ENCODE measurements at places on chromosomes 6 and 20. TPM values are rescaled to one million over a fixed set of nuclear protein-coding genes. Genes with fewer than 3 reads are reported as not detected.

DNA sequence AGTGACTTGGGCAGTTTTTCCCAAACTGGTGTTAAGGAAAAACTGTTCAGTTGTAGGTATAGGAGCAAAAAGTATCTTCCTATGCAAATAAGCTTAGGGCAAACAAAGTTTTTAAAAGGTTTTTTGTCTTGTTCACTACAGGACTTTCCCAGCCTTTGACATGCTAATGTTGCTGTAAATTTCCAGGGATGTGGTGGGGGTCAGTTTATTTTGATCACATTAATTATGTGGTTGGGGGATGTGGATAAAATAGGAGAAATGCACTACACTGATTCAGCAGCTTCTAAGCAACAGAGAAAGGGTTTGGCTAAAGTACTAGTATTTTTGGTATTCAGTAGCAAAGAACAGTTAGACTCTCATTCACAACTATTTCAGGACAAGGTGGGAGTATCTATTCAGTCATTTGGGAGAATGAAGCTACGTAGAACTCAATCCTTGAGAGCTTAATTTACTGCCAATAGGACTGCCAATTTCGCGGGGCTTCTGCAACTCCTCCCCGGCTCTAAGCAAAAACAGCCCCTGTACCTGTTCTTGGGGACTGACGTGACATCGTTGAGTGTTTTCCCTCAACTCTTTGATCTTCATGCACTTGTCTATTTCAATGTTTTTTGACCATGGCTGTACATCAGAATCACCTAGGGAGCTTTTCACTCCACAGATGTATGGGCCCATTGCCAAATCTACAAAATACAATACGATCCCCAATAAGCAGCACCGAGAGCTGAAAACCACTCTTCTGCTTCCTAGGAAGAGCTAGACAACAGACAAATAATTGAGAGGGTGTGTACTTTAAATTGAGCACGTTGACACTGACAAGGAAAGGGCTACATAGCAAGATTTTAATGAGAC, 94.8 kb upstream of the NHSL1 start:
- no peak for DNase-seq

DNA sequence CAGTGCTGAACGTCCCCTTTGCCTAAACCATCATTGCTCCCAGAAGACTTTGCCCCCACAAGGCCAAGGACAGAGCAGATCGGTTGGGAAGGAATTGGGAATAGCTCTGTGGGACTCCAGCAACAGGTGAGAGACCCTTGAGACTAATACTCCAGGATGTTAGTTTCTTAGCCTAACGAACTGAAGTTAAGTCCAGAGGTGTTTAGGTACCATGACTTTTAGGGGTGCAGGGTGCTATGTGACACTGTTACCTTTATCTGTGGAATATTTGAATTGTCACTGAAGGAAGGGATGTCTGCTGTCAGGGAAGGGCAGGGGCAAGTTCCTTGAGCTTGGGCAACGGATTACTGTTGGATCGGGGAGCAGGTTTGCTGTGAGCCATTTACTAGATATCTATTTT, 1.9 kb downstream of the BLCAP start:
- no peak for DNase-seq

GRCh38 chr6:15038013-15038791, 207.7 kb upstream of the JARID2 start:
- no peak for DNase-seq

DNA sequence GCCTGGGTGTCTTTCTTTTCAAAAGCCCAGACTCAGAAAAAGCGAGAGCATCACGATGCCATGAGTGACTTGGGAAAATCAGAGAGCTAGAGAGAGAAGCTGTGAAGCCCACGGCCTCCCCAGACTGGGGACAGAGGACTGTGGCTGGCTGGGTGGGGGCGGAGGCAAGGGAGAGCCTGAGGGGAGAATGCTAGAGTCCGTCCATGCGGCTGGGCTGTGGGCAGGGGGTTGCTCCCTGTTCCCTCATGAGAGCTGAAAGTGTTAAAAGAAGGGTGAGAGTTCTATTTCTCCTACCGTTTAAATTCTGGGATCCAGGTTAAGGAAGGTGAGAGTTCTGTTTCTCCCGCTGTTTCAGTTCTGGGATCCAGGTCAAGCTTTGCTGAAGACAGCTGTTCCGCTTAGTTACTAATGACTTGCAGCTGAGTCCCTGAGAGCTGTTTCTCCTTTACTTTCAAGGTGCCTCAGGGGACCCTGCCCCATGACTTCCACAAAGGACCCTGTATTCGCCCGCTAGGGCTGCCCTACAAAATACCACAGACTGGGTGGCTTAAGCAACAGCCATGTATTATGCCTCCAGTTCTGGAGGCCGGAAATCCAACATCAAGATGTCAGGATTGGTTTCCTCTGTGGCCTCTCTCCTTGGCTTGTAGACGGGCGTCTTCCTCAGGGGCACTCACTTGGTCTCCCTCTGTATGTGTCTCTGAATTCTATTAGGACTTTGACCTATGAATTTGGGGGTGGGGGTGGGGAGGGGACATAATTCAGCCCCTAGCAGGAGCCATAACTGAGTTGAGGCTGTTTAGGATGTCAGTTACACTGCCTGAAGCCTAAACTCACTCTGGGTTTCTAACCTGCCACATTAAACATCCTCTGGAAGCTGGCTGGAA, 127.0 kb downstream of the PXDC1 start:
- DNase-seq: no peak

DNA sequence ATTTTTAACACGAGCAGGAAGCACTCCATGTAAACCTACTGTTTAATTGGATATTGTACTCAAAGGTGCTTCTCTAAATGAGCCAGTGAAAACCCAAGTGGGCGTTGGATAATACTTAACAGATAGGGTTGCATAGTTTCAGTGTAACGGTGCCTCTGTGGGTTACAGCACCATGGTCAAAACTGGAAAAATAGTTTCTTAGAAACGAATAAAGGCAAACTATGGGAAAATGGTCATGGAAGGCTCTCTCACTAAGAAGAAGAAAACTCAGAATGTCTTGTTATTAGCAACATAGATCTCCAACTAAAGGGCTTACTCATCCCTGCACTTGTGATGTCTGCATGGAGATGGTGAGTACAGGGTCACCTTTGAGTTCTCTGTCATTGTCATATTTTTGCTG, 59.1 kb upstream of the NEDD9 start:
- DNase-seq: no peak

DNA sequence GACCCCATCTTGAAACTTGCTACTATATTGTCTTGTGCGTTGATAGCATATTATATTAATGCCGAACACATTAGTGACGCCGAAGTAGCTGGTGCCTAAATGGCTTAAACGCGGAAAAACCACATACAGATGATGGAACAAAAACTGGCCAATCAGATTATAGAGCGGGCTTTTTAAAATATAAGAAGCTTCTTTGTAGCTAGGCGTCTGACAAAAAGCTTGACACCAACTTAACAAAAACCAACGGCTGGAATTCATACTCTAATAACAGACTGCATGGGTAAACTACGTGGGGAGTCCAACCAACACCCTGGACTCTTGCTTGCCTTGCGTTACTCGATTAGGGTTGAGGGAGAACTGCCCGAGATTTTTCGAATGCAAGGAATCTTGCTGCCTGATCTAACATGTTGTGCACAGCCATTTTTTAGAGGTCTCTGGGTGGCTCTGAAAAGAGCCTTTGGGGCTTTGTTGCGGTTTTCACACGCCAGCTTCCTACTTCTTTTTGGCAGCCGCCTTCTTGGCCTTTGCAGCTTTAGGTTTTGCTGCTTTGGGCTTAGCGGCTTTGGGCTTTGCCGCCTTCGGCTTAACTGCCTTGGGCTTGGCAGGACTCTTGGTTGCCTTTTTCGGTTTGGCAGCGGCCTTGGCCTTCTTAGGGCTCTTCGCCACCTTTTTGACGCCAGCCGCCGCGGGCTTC, 45.7 kb downstream of the OR2B2 start:
- DNase-seq: no peak

DNA sequence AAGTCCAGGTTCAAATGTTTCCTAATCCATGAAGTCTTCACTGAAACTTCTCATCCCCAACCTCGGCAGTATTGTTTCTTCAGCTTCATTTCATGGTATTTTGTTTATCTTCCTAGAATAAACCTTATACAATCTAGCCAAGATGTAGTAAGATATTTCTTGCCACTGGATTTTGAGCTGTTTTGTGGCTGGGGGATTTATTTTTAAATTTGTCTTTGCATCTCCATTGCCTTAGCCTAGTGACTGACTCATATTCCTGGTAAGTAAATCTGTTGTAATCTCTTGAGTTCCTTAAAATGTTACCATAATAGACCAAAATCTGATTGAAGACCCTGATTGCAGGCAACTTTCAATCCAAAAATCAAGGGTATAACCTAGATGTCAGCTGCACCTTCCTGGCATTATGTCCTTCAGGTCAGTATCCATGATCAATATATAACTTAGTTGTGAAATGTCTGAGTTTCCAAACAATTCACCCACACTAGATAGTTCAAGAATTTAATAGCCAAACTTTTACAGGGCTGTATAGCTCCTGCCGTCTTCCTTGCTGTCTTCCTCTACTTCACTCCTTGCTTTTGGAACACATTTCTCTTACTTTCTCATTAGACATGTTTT, 4.7 kb upstream of the TRMT11 start:
- DNase-seq: no peak

DNA sequence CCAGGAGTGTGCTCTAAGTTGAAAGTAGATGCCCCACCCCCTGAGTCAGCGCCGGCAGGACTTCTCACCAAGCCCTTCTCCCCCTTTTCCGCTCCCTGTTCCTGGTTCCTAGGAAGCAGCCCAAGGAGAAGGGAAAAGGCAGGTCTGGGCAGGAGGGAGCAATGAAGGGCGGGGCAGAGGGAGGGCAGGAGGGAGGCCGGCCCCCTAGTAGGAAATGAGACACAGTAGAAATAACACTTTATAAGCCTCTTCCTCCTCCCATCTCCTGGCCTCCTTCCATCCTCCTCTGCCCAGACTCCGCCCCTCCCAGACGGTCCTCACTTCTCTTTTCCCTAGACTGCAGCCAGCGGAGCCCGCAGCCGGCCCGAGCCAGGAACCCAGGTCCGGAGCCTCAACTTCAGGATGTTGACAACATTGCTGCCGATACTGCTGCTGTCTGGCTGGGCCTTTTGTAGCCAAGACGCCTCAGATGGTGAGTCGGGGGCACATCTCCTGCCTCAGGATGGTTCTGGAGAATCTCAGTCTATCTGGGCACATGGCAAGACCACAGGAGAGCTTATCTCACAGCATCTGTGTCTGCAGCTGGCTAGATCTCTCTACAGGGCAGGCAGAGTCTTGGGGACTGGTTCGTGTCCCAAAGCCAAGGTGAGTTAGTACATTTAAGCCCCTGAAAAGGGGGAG, at the start of gene PROCR:
PROCR (plus strand) TSS at position 320 of the 681 bp plus-strand sequence; CDS start at position 403, 83 bp downstream.
- DNase-seq: peak; percentile 58

GRCh38 chr6:170316071-170316470, 9.5 kb downstream of the FAM120B start:
- no peak for DNase-seq

DNA sequence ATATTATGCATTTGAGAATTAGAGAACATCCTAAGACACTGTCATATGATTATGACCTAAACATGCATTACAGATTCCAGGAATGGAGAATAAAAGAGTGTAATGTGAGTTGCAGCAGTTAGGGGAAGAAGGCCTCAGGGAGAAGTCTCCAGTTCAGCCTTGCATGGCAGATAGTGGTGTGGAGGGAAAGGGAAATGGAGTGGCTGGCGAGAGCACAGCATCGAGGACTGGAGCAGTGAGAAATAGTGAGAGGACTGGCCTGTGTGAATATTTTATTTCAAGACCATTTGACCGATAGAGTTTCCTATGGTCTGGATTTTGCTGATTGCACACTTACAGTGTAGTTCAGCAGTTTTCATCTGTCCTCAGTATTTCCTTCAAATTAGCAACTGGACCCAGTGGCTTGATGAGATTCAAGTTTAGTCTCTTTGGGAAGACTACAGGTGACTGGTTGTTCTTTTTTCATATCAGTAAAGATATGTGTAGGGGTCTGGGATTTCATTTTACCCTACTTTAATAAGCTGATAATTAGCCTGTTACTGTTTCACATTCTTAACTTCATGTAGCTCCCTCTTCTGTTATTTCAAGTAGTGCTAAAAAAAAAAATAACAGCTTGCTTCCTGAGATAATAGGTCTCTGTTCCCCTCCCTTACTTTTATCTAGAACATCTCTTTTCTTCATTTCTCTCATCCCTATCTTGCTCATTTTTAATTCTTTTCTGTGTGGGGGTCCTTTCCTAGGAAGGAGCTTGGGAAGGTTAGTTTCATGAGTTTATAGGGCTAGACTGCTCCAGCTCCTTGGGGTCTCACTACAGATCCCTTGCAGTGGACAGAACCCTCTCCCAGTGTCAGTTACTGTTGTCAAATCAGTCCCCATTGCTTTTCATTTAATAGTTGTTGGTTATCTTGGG, 27.9 kb downstream of the BLTP3A start:
- no peak for DNase-seq

GRCh38 chr20:13857304-13857703, 72.5 kb downstream of the NDUFAF5 start:
- no peak for DNase-seq

- DNase-seq: no peak
Observed at GRCh38 chr6:25122622-25123237, 156.4 kb upstream of the CARMIL1 start.

GRCh38 chr6:136869451-136869850, 47.1 kb downstream of the PEX7 start:
- no peak for DNase-seq

DNA sequence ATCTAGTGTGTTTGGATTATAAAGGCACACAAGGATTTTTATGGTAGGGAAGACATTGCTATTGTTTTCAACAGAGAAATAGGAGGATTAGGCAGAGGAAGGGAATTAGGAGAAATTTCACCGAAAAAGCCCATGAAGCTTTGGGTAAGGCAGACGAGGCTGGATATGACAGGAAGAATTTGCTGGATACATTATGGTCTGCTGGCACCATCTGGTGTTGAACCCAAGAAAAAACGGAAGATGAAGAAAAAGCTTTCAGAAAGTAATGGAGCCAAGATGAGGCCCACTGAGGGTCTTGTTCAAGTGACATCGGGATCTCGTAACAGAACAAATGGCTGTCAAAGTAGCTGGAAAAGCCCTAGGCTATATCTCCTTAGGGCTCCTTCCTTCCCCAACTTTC, 56.5 kb downstream of the OR2J2 start:
- no peak for DNase-seq

DNA sequence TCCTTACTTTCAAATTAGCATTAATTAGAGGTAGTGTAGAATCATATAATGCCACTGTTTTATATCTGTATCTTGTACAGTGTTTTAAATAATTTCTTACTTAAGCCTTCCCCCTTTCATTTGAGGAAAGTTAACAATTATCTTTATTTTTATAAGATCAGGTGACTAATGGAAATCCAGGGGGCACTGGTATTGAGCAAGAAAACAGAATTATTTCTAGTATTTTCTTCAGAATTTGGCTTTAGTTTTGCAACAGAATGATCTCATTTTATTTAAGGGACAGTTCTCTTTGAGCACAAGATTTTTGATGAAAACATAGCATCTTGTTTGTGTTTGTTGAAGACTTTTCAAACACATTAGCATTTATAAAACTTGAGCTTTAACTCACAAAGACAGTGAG, 55.9 kb downstream of the RNF217 start:
- DNase-seq: no peak

The APOM gene
- total RNA-seq: 0.81 TPM

The ABHD16A gene
- 25.4 TPM for total RNA-seq

The POPDC3 gene
- 6.6 TPM for total RNA-seq

The RAB44 gene
- total RNA-seq: under 0.01 TPM

The PDE10A gene
- total RNA-seq: 6.9 TPM

The UCKL1 gene
- total RNA-seq: 35.7 TPM

The ARMC12 gene
- 0.29 TPM for total RNA-seq

The CCN2 gene
- 40.1 TPM for total RNA-seq

The MUC21 gene
- total RNA-seq: not detected

The PRRT1 gene
- not detected for total RNA-seq

The DNAH8 gene
- total RNA-seq: not detected

Measured in epithelial cell of proximal tubule (primary cell).